Type B pancreatic cell (in vitro differentiated cells): ENCODE measurements at places on chromosomes 2 and 18. TPM values are rescaled to one million over a fixed set of nuclear protein-coding genes. Genes with fewer than 3 reads are reported as not detected.

DNA sequence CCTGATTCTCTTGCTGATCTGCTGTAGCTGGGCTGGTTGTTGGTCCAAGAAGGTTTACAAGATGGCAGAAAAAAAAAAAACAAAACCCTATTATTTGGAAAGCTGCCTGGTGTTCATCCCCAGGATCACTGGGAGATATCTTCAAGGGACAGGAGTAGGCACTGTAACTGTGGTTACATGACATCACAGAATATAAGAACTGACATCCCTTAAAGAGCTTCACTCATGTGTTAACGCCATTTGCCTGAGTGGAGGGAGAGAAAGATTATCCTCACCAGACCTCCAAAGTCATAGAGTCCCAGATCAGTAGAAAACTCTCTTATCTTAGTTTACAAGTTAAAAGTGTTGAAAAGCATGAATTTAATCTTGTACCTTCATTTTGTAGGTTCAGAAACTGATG, 95.3 kb upstream of the BZW1 start:
- DNase-seq = no peak
- no peaks in the 10 kb centered on the region for H3K36me3 ChIP-seq
- H3K4me1 ChIP-seq = peaks cover 6% of the 10 kb centered on the region
- H3K27me3 ChIP-seq = peaks cover 24% of the 10 kb centered on the region

Gene LHCGR
- 0.40 and 0.92 TPM in 2 replicates for total RNA-seq

DNA sequence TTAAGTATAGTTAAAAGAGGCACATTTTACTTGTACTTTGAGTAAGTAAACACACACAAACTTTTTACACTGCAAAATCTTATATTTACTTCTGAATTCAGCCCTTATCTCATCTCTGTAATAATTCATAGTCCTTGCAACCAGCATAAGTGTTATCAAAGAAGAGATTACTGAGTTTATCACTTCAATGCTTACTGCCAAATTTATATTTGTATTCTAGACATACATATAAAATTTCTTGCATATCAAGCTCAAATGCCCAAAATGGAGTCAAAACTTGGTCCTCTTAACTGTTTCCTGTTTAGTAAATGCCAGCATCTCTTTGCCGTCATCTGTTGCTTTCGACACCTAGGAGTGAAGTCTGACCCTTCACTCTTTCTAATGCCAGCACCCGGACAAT, 21.1 kb upstream of the KCNJ3 start:
- H3K36me3 ChIP-seq = no peaks in the 10 kb centered on the region
- no peaks in the 10 kb centered on the region for H3K27me3 ChIP-seq
- no peaks in the 10 kb centered on the region for H3K4me1 ChIP-seq

DNA sequence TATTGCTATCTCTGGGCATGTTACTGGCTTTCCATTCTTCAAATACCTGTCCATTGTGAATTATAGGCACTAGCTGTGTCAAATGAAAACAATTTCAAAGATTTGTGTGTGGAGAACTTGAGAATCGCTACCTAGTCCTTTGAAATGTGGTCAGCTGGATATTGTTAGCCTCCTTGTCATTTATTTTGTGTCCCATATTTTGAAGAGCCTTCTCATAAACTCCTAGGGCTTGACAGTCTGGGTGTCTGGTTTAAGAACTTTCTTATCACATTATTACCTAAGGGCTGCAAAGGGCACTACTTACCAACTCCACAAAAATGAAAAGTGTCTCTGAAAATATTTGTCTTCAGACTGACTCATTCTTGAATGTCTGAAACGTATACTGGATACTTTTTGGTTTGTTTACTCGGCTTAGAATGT, 50.2 kb downstream of the COL4A3 start:
- H3K27me3 ChIP-seq = peaks cover 3% of the 10 kb centered on the region
- no peak overlapping the region for H3K27ac ChIP-seq
- H3K4me1 ChIP-seq = no peaks in the 10 kb centered on the region
- H3K4me3 ChIP-seq = no peak overlapping the region
- no peak for DNase-seq

- H3K27ac ChIP-seq = peak overlapping the region; percentile 55
- no peak for DNase-seq
- H3K27me3 ChIP-seq = peaks cover 91% of the 10 kb centered on the region
- peaks cover 4% of the 10 kb centered on the region for H3K36me3 ChIP-seq
Observed at GRCh38 chr2:118224895-118225311, 136.6 kb downstream of the INSIG2 start.

DNA sequence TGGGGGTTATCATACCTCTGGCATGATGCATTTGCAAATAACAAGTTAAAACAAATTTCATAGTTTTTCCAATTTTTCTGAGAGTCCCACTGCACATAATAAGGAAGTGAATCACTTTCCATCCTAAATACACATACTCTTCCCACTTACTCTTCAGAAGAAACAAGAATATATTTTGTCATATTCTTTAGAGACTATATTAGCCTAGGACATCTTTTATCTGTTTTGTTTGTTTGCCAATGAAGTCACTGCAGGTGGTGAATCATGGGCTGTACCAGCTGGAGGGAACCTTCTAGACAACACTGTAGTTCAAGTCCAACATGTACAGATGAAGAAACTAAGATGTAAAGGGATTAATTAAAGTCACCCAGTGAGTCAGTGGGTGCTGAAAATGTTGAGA, 116.8 kb downstream of the XIRP2 start:
- no peaks in the 10 kb centered on the region for H3K4me1 ChIP-seq
- H3K36me3 ChIP-seq = no peaks in the 10 kb centered on the region
- no peak overlapping the region for H3K27ac ChIP-seq
- H3K4me3 ChIP-seq = no peak overlapping the region
- no peak for DNase-seq
- no peaks in the 10 kb centered on the region for H3K27me3 ChIP-seq

- no peak overlapping the region for H3K4me3 ChIP-seq
- peaks cover 3% of the 10 kb centered on the region for H3K4me1 ChIP-seq
- H3K27ac ChIP-seq = no peak overlapping the region
- no peak for DNase-seq
Observed at GRCh38 chr2:1088940-1089339, 138.3 kb downstream of the SNTG2 start.

GRCh38 chr18:4878480-4878879, 318.6 kb downstream of the AKAIN1 start:
- no peak overlapping the region for H3K4me3 ChIP-seq
- H3K27ac ChIP-seq = no peak overlapping the region
- H3K4me1 ChIP-seq = no peaks in the 10 kb centered on the region
- H3K27me3 ChIP-seq = no peaks in the 10 kb centered on the region
- H3K36me3 ChIP-seq = no peaks in the 10 kb centered on the region

Gene IMP4
- total RNA-seq = 53.6 and 67.0 TPM in 2 replicates

Gene FNDC4
- 3.9 and 11.7 TPM in 2 replicates for total RNA-seq

DNA sequence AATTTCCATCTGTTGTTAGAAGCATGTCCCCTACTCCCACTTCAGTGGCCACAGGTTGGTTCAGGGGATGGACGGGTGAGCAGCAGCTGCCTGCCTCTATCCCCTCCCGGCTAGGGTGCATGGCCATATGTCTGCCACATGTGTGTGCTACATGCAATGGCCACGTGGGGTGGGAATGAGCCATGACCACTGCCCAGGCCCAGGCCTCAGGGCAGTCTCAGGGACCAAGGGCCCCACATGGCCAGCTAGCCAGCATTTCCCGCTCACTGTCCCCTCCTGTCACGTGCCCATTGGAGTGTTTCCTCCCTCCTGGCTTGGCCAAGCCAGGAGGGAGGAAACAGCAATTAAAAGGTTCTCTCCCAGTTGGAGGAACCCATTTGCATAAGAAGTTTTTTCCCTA, 117.1 kb downstream of the KCNS3 start:
- DNase-seq = no peak
- H3K4me1 ChIP-seq = no peaks in the 10 kb centered on the region
- H3K4me3 ChIP-seq = no peak overlapping the region
- no peaks in the 10 kb centered on the region for H3K36me3 ChIP-seq
- no peaks in the 10 kb centered on the region for H3K27me3 ChIP-seq
- H3K27ac ChIP-seq = no peak overlapping the region

- no peaks in the 10 kb centered on the region for H3K27me3 ChIP-seq
- DNase-seq = no peak
- H3K4me1 ChIP-seq = peaks cover 11% of the 10 kb centered on the region
- H3K4me3 ChIP-seq = no peak overlapping the region
Observed at GRCh38 chr2:10399358-10399757, 48.8 kb downstream of the ODC1 start.

DNA sequence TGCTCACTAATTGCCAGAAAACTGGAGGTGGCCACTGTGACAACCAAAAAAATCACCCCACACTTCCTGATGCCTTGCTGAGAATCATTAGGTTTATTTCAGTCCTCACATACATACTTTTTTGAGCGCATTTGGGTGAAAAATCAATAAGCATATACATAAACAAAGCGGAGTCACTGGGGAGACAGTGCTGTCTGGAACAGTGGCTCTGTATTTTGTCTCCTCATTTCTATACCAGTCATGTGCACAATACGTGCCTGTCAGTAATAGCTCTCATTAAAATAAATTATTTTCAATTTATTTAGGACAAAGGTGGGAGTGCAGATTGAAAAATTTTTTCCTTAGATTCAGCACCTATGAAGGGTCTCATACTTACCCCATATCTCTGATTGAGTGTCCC, 48.2 kb downstream of the CXCR4 start:
- peaks cover 12% of the 10 kb centered on the region for H3K27me3 ChIP-seq
- no peaks in the 10 kb centered on the region for H3K36me3 ChIP-seq
- no peak overlapping the region for H3K4me3 ChIP-seq

- no peak overlapping the region for H3K4me3 ChIP-seq
- H3K27me3 ChIP-seq = no peaks in the 10 kb centered on the region
- H3K4me1 ChIP-seq = peaks cover 18% of the 10 kb centered on the region
- H3K36me3 ChIP-seq = peaks cover 7% of the 10 kb centered on the region
Observed at GRCh38 chr2:43542285-43542933, 53.4 kb downstream of the THADA start.

Gene SIX3
- 0.68 TPM in 1 of 2 replicates, not detected in the other for total RNA-seq

Gene DLX1
- 0.59 and 10.0 TPM in 2 replicates for total RNA-seq

- no peak overlapping the region for H3K4me3 ChIP-seq
- no peak overlapping the region for H3K27ac ChIP-seq
- no peak for DNase-seq
- no peaks in the 10 kb centered on the region for H3K36me3 ChIP-seq
- peaks cover 3% of the 10 kb centered on the region for H3K4me1 ChIP-seq
Observed at GRCh38 chr18:8139891-8140406, 469.3 kb upstream of the RAB12 start.

Gene SKOR2
- 0.81 and 0.87 TPM in 2 replicates for total RNA-seq

- H3K4me1 ChIP-seq = peaks cover 9% of the 10 kb centered on the region
- DNase-seq = no peak
- peaks cover 31% of the 10 kb centered on the region for H3K27me3 ChIP-seq
- peak overlapping the region; percentile 97 for H3K4me3 ChIP-seq
- H3K27ac ChIP-seq = peak overlapping the region; percentile 96
Observed at GRCh38 chr2:19346983-19347618, 11.3 kb downstream of the OSR1 start.

GRCh38 chr18:11316546-11316945, 167.2 kb upstream of the PIEZO2 start:
- DNase-seq = no peak
- no peaks in the 10 kb centered on the region for H3K27me3 ChIP-seq
- H3K36me3 ChIP-seq = no peaks in the 10 kb centered on the region
- no peak overlapping the region for H3K27ac ChIP-seq

- H3K4me3 ChIP-seq = no peak overlapping the region
- H3K27me3 ChIP-seq = peaks cover 15% of the 10 kb centered on the region
- DNase-seq = no peak
- no peak overlapping the region for H3K27ac ChIP-seq
Observed at GRCh38 chr2:223696719-223697118, 94.6 kb upstream of the SCG2 start.

Gene NCKAP5
- total RNA-seq = 7.7 and 11.2 TPM in 2 replicates

Gene SRSF7
- total RNA-seq = 176 and 248 TPM in 2 replicates

Gene CDKL4
- total RNA-seq = 0.57 and 1.8 TPM in 2 replicates

Gene ARHGAP28
- total RNA-seq = 17.6 and 104 TPM in 2 replicates

Gene INPP5D
- 18.3 and 40.8 TPM in 2 replicates for total RNA-seq

Gene TP53I3
- total RNA-seq = 63.4 and 74.0 TPM in 2 replicates

Gene UNC80
- total RNA-seq = 2.6 and 2.9 TPM in 2 replicates

- peaks cover 17% of the 10 kb centered on the region for H3K4me1 ChIP-seq
- peak overlapping the region; percentile 58 for H3K27ac ChIP-seq
- H3K27me3 ChIP-seq = peaks cover 2% of the 10 kb centered on the region
- peak overlapping the region; percentile 73 for H3K4me3 ChIP-seq
- H3K36me3 ChIP-seq = no peaks in the 10 kb centered on the region
- DNase-seq = peak; percentile 57
Observed at GRCh38 chr18:46070815-46071652, 1.0 kb downstream of the PSTPIP2 start.

DNA sequence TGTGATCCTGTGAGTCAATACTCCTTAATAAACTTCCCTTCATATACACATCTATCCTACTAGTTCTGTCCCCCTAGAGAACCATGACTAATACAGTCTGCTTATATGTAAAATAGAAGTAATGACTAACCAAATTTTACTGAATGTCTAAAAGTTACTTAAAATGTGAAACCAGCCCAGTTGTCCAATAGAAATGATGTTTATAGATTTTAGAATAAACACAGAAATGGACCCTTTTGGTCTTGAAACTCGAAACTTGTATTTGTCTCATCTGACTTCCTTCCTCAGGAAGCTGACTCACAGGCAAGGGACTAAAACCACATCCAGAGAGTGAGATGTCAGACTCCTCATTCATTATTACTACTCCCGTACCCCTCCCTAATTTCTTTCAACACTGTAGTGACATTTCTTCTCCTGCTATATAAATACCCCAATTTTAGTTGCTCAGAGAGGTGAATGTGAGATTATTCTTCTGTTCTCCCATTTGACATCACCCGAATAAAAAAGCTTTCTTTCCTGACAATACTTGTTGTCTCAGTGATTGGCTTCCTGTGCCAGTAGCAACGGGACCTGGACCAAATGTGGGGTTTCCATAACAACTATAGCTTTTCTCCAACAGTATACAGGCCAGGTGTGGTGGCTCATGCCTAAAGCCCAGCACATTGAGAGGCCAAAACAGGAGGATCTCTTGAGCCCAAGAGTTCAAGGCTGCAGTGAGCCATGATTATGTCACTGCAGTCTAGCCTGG, 486.0 kb downstream of the ERBB4 start:
- no peaks in the 10 kb centered on the region for H3K4me1 ChIP-seq
- no peak for DNase-seq
- no peak overlapping the region for H3K4me3 ChIP-seq
- H3K27me3 ChIP-seq = no peaks in the 10 kb centered on the region
- peaks cover 7% of the 10 kb centered on the region for H3K36me3 ChIP-seq

Gene GFPT1
- 46.0 and 83.6 TPM in 2 replicates for total RNA-seq

GRCh38 chr18:75143851-75144250, 65.1 kb downstream of the PTGR3 start:
- no peak overlapping the region for H3K4me3 ChIP-seq
- H3K36me3 ChIP-seq = no peaks in the 10 kb centered on the region
- H3K4me1 ChIP-seq = no peaks in the 10 kb centered on the region
- peaks cover 18% of the 10 kb centered on the region for H3K27me3 ChIP-seq
- no peak for DNase-seq
- no peak overlapping the region for H3K27ac ChIP-seq

Gene IL36G
- not detected in 2 replicates for total RNA-seq

- no peaks in the 10 kb centered on the region for H3K4me1 ChIP-seq
- H3K27ac ChIP-seq = no peak overlapping the region
- H3K27me3 ChIP-seq = no peaks in the 10 kb centered on the region
- H3K36me3 ChIP-seq = no peaks in the 10 kb centered on the region
Observed at GRCh38 chr2:179626261-179626660, 235.2 kb downstream of the ZNF385B start.

Gene SATB2
- 3.2 and 19.1 TPM in 2 replicates for total RNA-seq

Gene CDCA7
- total RNA-seq = 13.1 and 54.0 TPM in 2 replicates

Gene SPP2
- not detected in 2 replicates for total RNA-seq
